ENCODE measurements at places on chromosomes 1 and 21.

GRCh38 chr1:219492717-219493116 is 120.2 kb downstream of the ZC3H11B start:
- no peak for DNase-seq

DNA sequence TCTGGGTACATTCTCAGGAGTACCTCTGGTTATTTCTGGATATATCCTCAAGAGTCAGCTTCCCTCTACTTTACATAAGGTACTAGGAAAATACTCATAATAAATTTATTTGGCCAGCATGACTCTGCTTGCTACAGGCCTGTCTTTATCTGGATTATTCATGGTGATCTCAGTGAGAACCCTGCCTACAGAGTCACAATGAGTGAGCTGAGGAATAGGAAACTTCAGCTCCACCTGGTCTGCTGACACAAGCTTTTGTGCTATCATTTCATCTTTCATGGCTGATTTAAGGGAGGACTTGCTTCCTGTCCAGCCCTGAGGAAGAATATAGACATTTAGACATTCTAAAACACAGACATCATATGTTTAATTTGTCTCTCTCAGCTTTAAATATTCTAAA is 19.5 kb upstream of the SUCO start:
- DNase-seq = no peak

DNA sequence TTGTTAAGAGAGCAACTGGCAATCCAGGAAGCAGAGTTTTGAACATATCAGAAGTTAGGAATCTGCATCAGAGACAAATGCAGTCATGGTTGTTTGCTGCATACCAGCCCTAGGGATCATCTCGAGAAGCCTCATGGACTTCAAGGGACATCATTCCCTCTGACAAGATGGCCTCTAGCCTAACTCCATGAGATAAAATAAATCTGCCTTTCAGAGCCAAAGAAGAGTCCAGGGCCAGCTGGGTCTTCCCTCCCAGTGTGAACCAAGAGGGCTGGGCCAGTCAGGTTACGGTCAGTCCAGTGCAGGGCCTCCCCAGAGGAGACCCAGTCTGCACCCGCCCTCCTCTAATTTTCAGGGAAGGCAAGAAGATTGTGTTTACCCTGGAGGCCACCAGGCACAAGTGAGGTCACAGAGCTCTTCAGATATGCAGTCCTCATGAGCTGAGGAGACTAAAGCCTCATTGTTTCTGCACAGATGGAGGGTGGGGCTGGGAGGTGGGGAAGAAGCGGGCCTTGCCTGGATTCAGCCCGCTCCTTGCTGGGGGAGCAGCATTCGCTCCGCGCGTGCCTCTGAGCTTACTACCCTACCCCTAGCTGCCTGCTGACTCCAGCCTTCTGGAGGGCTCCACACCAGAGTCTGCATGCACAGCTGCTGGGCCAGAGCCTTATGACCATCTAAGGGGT is 52.8 kb downstream of the CAPN2 start:
- no peak for DNase-seq

GRCh38 chr21:38293765-38294164 is 37.0 kb downstream of the KCNJ15 start:
- DNase-seq = no peak

GRCh38 chr21:41966872-41967621 is 13.2 kb upstream of the C2CD2 start:
- DNase-seq = no peak

- DNase-seq = no peak
Observed at GRCh38 chr1:59172693-59173092, 124.2 kb upstream of the FGGY start.

GRCh38 chr1:218658269-218658668 is 313.1 kb downstream of the TGFB2 start:
- DNase-seq = no peak

- no peak for DNase-seq
Observed at GRCh38 chr1:84776639-84777038, 86.4 kb upstream of the SSX2IP start.

DNA sequence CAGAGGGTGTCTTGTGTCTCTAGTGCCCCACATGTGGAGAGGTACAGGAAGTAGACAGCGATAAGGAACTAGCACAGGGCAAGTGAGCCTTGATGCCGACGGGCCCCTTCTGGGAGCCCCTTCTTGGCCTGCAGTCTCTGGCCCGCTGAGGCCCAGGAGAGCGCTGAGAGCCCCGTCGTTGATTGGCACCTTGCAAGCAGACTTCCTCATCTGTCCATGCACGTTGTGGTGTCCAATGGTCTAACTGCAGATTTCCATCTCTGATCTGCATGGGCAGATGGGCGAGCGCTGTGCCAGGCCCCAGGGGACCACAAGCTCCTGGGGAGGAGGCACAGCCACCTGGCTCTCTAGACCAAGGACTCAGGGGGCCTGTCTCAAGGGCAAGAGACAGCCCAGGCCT is 32.4 kb downstream of the PLEKHA6 start:
- DNase-seq = no peak

DNA sequence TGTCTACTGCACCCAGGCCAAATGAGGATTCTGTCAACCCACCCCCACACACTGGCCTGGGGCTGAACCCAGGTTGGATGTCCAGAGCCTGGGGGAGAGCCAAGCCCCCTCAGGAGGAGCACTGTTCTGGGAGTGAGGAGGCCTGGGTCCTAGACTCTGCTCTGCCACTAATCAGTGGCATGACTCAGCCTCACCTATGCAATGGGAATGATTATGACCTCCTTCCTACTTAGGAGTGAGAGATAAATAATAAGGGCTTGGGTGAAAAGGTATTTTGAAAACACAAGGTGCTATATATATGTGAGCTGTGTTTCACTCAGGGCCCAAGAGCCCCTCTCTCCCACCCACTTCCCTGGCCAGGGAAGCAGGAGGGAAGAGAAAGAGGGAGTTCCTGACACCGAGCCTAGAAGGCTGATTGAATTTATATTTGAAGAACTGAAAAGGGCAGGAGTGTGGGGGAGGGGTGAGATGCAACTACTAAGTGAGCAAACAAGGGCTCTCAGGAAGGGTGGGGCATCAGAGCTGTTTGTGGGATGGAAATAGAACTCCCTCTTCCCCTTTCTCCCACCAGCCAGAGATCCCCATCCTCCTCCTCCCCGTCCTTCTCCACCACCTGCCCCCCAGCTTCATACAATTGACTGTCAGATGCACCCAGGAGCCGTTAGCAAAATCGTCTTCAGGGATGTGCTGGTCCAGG is 8.2 kb downstream of the IGSF9 start:
- DNase-seq = no peak

DNA sequence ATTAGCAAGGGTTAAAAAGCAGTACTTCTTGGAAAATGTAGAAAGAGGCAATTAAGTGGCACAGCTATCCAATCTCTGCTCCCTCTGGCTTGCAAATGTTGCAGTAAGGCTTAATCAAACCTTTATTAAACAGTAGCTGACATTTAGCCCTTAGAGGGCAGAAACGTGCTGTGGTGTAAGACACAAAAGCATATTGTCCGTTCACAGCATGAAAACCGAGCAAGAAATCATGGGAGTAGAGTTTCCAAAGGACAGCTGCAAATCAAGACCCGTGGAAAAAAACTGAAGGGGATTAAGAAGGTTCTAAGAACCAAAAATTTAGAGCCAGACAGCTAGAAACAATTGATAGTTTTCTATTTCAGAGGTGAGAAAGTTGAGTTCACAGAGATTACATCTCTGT is 13.1 kb downstream of the ZP4 start:
- no peak for DNase-seq

- no peak for DNase-seq
Observed at GRCh38 chr21:44537930-44538911, 1.8 kb downstream of the KRTAP10-1 start.

- no peak for DNase-seq
Observed at GRCh38 chr1:90411185-90411584, 305.9 kb downstream of the BARHL2 start.

GRCh38 chr1:99681583-99681982 is 35.7 kb downstream of the PALMD start:
- DNase-seq = no peak

DNA sequence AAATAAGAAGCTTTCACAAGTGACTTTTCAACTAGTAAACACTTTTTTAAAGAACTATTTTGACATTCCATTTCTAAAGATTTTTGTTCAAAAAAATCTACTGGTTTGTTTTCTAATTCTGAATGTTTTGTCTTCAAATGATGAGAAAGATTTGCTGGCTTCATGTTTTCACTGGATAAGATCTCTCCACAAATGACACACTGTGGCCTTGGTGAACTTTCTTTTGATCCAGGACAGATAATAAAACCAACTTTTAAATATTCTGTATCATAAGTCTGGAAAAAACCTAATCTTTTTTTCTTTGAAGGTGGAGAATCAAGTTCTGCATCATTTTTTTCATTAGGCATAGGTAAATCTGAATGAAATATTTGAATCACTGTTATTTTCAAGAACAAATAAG is 3.4 kb upstream of the TMEM35B start:
- DNase-seq = no peak

DNA sequence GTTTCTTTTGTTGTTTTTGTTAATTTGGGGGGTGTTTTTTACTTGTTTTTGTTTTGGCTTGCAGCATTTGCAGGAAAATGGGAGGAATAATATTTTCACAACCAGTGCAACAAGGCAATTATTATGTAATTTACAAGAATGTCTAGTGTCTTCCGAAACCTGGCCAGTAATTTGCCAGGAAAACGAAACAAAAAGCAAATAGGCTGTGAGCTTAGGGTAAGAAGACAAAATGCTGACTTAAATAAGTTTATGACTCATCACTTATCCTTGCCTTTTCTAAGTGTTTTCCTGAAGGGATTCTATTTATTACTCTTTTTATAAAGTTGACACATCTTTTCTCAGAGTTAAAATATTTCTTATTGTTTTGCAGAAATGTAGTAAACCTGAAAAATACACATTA is 49.8 kb downstream of the KCNT2 start:
- peak; percentile 6 for DNase-seq

DNA sequence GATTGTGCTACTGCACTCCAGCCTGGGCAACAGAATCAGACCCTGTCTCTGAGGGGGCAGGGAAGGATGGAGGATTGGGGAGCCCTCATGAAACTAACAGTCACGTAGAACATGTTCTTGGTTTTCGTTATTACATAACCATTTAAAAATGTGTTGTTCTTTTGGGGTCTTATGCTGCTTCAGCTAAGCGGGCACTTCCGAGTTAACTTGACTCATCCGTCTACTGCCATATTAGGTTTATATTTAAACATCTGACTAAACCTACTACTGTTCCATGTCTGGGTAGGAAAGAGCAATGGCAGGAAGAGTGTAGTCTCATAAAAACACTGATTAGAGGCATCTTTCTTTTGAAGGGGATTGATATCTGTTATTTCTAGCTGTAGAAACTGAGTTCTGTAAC is 59.5 kb upstream of the BMP8A start:
- no peak for DNase-seq

DNA sequence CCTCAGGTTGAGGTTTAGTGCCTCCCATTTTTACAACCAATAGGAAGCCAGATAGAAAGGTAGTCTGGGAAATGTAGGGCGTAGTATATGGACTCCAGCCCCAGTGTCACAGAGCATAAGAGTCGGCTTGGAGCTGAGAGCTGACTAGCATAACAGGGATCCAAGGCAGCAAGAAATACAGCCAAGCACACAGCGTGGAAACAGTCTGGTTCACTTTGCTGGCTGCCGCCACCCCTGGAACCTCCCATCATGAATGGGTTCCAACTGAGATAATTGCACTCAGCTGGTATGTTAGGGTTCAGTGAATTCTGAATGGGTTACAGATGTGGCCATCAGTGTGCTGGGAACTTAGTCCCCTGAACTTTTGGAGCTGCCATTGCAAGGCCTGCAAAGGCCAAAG is 76.7 kb upstream of the GPR88 start:
- DNase-seq = no peak

DNA sequence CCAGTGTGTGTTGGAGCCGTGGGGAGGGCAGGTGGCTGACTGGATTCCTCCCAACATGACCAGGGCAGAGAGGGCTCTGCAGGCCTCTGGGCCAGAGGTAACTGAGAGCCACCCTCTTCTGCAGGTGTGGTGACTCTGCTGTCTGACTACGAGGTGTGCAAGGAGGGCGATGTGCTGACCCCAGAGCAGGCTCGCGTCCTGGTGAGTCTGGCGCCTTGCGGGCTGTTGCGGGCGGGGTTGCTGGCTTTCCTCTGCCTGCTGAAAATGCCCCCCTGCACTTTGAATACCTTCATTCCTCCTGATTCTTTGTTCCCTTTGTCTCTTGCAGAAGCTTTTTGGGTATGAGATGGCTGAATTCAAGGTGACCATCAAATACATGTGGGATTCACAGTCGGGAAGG is 6.7 kb downstream of the MRTO4 start:
- DNase-seq = no peak

DNA sequence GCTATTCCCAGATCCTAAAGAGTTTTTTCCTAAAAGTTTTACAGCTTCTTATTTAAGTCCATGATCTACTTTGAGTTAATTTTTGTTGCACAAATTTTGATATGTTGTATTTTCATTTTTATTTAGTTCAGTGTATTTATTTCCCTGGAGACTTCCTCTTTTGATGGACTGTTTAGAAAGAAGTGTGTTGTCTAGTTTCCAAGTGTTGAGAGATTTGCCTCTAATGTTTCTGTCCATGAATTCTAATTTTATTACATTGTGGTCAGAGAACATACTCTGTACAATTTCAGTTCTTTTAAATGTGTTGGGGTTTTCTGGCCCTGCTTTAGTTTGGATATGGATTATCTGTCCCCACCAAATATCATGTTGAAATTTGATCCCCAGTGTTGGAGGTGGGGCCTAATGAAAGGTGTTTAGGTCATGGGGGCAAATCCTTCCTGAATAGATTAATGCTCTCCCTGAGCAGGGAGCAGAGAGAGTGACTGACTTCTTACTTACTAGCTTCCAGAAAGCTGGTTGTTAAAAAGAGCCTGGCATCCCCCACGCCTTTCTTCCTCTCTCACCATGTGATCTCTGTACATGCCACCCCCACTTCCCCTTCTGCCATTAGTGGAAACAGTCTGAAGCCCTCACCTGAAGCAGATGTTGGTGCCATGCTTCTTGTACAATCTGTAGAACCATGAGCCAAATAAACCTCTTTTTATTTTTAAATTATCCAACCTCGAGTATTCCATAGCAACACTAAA is 4.6 kb downstream of the CHD1L start:
- DNase-seq = no peak

- no peak for DNase-seq
Observed at GRCh38 chr21:15425049-15425448, 304.7 kb upstream of the USP25 start.

DNA sequence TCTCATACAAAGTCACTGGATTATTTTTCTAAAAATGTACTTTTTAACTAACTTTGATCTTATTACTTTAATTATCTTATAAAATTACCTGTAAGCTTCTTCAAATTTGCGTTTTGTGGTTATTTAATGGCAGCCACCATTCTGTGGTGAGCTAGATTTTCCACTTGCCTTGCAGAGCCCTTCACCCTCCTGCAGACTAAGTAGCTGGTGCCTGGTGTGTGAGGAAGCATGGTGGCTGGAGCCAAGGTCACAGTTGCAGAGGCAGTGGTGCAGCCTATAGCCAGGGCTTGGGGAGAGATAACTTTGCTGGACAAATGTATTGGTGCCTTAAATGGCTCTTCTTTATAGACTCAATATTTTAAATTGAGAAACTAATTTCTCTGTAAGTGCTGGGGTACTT is 11.2 kb upstream of the CD84 start:
- no peak for DNase-seq

GRCh38 chr1:209612646-209613399 is 29.3 kb downstream of the CAMK1G start:
- no peak for DNase-seq
